ENCODE measurements at places on chromosomes 1 and 21. TPM values are rescaled to one million over a fixed set of nuclear protein-coding genes. Genes with fewer than 3 reads are reported as not detected.

DNA sequence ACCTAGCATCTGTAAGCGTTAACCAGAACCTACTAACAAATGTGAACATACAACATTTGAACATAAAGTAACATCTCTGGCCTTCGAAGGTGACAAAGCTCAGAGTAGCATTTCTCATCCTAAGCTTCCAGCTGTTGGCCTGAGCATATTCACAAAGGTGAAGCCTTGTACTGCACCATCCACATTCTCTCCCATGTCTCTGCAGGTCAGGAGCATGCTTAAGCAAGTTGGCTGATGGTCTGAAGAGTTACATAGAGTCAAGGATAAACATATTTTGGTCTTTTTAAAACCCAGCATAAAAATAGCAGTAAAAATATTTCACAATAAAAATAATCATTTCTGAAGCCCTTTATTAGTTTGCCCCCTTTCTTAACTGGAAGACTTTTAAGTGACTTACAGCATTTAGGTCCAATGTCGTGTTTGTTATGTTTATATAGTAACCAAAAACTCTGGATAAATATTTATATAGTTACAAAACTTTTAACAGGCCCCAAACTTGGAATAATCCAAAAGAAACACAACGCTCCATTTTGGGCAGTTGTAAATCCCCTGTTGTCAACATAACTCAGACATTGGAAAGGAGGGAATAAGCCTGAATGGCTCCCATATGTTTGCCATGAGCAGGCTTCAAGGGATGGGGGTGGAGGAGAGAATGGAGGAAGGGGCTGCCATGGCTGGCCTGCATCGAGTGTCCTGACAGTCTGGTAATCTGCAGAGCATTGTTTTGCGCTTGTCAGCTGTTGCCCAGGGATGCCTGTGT, 42.8 kb upstream of the ENAH start:
- no peak for DNase-seq

The ZNF672 gene
- total RNA-seq: 60.8 TPM

GRCh38 chr1:244955661-244956060, 91.3 kb upstream of the HNRNPU start:
- no peak for DNase-seq

DNA sequence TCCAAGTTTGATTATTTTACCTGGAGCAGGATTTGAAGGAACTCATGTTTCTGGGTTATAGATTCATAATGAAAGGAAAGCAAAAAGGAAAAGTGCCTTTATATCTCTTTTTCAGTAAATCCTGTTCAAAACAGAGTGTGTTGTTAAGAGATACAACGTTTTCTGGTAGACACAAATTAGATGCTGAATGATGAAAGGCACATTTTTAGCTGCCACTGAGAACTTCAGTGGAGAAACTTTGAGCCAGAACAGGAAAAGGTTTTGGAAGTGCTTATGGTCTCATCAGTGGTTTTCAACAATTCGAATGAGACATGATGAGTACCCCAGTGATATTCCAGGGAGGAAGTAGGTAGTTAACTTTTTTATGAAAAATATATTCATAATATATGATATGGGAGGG, 338.0 kb upstream of the C1orf87 start:
- DNase-seq: no peak

DNA sequence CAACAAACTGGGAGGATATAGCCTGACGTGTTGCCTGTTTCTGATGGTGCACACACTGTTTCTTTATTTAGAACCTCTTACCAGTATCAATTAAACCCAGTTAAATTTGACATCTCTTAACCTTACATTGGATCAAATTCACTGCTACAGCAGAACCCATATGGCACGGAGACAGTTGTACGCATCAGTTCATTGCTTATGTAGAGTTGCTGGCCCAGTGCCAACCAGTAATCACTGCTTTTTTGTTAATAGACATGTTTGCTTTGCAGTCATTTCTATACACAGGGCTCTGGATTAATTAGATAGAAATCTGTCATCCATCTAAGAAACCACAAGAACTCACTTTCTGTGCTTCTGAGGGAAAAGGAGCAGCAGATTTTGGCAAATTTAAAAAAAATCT, 154.0 kb downstream of the RWDD3 start:
- DNase-seq: no peak

- DNase-seq: no peak
Measured at GRCh38 chr21:36127977-36128376, 6.9 kb upstream of the CBR3 start.

DNA sequence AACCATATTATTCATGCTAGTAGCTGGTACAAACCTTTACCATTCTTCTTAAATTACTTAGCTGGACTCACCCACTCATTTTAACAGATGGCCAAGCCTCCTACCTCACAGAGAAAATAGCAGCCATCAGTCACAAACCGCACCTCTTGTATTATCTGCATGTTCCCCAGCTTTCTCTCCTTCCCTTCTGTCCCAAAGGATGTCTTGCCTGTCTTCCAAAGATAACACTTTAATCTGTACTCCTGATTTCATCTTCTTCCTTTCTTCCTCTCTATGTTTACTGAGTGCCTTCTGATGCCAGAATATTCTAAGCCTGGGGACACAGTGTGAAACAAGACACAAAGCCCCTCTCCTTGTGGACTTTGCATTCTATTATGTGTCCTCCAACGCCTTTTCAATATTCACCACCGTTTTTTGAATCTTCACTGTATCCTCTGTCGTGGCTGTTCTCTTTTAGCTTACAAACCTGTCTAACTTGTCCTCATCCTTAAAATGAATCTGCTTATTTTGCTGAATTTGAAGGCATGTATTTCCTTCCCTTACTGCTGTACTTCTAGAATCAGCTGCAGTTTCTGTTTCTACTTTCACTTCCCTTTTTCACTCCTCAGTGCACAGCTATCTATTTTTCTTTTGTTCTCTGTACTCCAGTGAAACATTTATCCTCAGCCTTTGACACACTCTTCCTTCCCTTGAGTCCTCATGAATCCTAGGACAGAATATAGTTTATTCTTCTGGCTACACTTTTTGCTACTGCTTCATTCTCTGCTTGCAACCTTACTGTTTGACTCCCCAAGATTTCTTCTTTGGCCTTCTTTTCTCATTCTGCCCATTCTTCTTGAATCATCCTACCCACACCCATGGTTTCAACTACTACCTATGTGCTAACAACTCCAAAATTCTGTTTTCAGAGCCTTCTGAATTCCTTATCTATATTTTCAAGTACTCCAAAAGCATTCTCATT, 216.9 kb upstream of the SAMSN1 start:
- no peak for DNase-seq

DNA sequence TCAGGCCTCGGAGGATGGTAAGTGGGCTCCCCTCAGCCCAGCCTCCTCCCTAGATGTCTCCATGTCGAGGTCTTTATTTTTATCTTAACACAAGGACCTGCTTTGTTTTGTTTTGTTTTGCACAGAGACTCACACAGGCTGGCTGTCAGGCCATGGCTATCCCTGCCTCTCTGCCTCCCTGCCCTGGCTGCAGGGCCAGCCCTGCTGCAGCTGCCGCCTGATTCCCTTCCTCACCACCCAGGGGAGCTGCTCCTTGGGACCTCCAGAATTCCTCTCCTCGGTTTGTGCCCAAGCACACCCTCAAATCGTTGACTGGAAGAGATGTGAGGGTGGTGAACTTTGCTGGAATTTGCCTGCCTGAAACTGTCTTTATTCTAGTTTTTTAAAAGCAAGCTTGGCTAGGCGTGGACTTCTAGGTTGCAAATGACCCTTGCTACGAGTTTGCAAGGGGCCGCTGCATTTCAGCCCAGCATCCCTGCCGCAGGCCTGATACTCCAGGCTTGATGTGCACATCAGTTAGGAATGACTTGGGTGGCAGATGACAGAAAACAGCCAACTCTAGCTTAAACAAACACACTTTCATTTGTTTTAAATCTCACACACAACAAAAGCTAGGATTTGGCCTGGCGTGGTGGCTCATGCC, 37.1 kb downstream of the WNT9A start:
- DNase-seq: no peak

GRCh38 chr1:235021815-235022214, 106.8 kb downstream of the TOMM20 start:
- DNase-seq: peak; percentile 1

GRCh38 chr1:85864727-85865126, 156.5 kb upstream of the ZNHIT6 start:
- DNase-seq: no peak

- DNase-seq: no peak
Measured at GRCh38 chr1:4305526-4306301, 348.7 kb upstream of the AJAP1 start.

DNA sequence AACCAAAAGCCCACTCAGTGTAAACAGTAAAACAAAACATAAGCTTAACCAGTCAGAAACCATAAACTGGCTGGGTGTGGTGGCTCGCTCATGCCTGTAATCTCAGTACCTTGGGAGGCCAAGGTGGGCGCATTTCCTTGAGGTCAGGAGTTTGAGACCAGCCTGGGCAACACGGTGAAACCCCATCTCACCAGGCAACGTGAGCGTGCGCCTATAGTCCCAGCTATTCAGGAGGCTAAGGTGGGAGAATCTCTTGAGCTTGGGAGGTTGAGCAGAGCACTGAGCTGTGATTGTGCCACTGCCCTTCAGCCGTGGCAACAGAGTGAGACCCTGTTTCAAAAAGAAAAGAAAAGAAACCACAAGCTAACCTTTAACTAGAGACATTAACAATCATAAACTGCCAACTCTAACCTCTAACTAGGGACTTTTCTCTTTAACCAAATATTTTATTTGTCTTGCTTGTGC, 13.1 kb upstream of the PRRC2C start:
- no peak for DNase-seq

The KCNH1 gene
- 2.9 TPM for total RNA-seq

DNA sequence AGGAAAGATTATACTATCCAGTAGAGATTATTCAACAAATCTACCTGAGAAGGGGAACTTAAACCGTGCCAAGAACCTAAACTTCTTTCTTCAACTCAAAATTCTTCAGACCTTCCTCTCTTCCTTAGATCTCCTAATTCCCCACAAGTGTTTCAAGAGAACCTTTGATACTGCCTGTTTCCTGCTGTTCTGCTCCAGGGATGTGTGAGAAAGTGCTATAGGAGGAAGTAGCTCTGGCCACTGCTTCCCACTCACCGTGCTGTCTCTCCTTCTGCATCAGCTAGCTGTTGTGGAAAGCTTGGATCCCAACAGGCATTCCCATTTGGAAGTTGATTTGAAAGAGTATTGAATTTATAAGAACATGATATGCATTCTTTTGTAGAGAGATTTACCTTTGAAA, 4.5 kb upstream of the NOS1AP start:
- DNase-seq: no peak

The SLC2A5 gene
- 730 TPM for total RNA-seq

- no peak for DNase-seq
Measured at GRCh38 chr1:65456481-65456880, 36.0 kb downstream of the LEPR start.

The ATP6V1G3 gene
- not detected for total RNA-seq

DNA sequence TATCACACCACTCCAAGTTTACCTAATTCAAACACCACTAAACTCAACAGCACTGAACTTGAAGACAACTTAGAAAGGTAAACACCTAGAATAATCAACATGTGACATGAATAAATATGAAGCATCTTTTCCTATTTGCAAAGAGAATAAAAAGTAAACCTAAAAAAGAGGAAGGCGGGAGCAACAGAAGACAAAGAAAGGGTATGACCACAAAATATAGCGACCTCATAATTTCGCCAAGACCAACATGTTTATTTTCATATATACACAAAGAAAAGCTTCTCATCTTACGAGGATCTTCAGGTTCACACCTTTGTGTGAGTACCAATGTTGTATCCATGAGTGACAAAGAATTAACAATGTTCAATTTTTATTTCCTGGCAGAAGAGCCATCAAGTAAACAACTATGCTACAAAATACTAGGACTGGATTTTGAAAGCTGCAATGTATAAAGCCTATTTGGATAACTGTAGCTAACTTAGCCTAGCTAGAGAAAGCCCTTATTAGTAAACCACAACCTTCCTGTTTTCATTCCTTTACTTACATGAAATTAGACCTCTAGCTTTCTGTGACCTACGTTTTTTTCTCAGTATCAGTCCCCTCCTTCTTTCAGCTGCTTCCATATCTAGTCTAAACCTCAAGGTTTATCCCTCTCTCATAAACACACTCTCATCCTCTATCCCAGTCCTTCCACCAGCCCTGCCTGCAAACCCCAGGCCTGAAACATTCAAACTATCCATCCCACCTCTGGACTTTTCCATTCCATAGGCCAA, 21.3 kb upstream of the PHTF1 start:
- DNase-seq: no peak

The ASCL5 gene
- total RNA-seq: not detected

DNA sequence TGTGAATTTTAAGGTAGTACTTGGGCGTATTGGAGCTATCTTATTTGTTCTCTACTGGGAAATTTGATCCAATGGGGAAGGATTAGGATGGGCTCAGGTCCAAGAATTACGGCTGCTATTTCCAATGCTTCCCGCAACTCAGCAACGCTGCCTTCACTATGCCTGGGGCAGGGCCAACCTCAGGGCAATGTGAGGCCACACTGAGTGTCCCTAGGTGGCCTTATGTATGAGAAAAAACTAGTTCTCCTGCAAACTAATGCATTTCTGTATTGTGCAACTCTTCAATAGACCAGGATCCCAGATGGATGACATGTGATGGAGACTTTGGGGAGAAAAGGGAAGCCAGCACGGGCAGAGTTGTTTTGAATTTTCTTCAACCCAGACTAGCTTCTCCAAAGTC, 168.1 kb downstream of the DUSP10 start:
- DNase-seq: no peak

GRCh38 chr1:228364706-228365213, 41.9 kb downstream of the TRIM11 start:
- DNase-seq: peak; percentile 43

The CLDN19 gene
- not detected for total RNA-seq

The SMG7 gene
- total RNA-seq: 59.1 TPM

- DNase-seq: no peak
Measured at GRCh38 chr21:41378849-41379248, 17.0 kb downstream of the MX2 start.

GRCh38 chr1:150151291-150152181, 1.8 kb downstream of the PLEKHO1 start:
- peak; percentile 88 for DNase-seq

The PPIAL4G gene
- not detected for total RNA-seq

The ARMH1 gene
- total RNA-seq: 5.5 TPM

GRCh38 chr1:247204177-247204647, 32.4 kb upstream of the ZNF124 start:
- DNase-seq: no peak

GRCh38 chr1:107795441-107795840, 169.5 kb downstream of the VAV3 start:
- no peak for DNase-seq
